ENCODE measurements at places on chromosomes 1 and 21. TPM values are rescaled to one million over a fixed set of nuclear protein-coding genes. Genes with fewer than 3 reads are reported as not detected.

The TEDDM1 gene
- not detected for total RNA-seq

The SYNC gene
- total RNA-seq: 3.7 TPM

The LCE6A gene
- not detected for total RNA-seq

DNA sequence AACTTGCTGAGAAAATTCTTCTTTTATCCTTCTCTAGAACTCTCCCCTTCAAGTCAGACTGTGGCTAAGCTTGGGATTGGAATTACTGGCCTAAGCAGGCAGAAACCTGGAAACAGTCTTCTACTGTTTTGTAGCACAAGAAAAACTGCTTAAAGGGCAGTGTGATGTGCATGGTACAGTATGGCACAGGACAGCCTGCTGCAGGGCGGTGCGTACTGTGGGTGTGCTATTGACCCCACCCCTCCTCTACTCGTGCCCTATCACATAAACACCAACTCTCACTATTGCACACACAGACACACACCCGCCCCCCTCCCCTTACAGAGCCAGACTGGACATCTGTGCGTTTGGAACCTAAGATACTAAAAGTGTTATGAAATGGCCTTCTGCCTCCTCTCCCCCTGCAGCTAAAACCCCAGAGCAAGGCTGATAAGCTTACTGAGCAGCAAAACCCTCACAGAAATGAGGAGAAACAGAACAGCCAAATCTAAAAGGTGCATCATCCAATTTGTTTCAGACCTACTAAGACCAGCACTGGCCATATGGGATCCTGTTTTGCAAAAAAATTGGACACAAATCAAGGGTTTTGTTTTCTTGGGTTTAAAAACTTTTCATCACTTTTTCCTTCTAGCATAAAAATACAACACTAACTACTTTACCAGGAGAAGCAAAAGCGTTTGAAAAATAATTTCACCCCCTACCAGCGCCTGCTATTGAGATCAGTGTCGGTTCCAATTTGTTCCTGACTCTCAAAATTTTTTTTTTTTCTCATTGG lies 355.8 kb upstream of the LYPLAL1 start:
- no peak for DNase-seq

DNA sequence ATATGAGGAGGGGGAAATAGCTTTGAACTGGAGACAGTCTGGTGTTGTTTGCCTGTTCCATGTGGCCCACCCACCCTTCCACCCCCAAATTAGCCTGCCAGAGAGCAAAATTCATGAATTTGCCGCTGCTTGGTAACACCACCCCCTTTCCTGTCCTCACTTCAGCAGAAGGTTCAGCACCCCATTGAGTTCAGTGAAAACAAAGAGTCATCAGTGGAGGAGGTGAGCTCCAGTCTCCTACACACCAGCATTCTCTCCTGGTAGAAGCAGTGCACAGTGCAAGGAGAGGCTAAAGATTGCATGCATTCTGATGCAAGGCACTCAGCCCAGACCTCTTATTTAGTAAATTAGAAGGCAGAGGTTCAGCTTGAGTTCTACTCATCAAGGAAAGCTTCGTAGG lies 99.7 kb upstream of the DYNLT5 start:
- no peak for DNase-seq

GRCh38 chr1:47842228-47842919 lies 154.8 kb downstream of the TRABD2B start:
- DNase-seq: no peak

DNA sequence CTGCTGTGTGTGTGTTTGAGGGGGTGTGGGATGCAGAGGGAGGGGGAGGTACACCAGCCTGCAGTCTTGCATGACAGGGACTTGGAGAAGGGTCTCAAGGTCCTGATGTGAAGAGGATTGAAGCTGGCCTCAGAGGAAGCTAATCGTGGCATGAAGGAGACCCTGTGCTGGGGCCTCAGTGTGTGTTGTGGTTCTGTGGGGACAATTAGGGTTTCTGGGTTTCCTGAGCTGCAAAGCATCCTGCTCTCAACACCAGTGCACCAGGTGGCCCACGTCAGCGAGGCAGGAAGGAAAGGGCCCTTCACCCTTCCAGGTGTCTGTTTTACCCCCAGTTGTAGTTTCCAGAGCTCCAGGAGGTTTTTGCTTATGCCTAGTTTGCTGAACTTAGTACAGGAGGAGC lies 52.8 kb downstream of the TENT5C start:
- DNase-seq: no peak

Measured in frontal cortex (tissue), 4 donors.